ENCODE measurements at places on chromosomes 1 and 21. TPM values are rescaled to one million over a fixed set of nuclear protein-coding genes. Genes with fewer than 3 reads are reported as not detected.

Gene PRRC2C
- total RNA-seq, result 22.6 TPM

Gene OR2L3
- not detected for total RNA-seq

Gene IL10
- not detected for total RNA-seq

Gene OR10Z1
- total RNA-seq, result not detected

Gene OR2L8
- total RNA-seq, result not detected

Data from smooth muscle cell of the coronary artery (primary cell).